Stimulated activated CD4-positive, alpha-beta T cell treated with anti-CD3 and anti-CD28 coated beads, Interleukin-1b, Interleukin-23, amount 100 ng/mL, for 4 hours (primary cell): ENCODE measurements at places on chromosomes 3 and 15.

DNA sequence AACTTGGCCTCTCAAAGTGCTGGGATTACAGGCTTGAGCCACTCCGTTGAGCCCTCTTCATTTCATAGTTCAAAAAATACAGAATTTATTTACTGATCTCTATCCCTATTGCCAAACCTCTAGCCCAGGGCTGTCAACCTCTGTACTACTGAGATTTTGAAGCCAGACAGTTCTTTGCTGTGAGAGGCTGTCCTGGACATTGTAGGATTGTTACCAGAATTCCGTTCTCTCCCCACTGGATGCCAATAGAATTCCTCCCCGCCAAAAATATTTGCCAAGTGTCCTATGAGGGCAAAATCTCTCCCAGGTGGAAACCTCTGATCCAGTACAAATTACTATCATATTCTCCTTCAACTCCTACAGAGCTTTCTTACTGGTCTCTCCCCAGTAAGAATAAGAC lies 29.6 kb upstream of the ADAMTS9 start:
- no peak for DNase-seq

GRCh38 chr3:72892081-72892775 lies 4.4 kb downstream of the GXYLT2 start:
- no peak for DNase-seq

DNA sequence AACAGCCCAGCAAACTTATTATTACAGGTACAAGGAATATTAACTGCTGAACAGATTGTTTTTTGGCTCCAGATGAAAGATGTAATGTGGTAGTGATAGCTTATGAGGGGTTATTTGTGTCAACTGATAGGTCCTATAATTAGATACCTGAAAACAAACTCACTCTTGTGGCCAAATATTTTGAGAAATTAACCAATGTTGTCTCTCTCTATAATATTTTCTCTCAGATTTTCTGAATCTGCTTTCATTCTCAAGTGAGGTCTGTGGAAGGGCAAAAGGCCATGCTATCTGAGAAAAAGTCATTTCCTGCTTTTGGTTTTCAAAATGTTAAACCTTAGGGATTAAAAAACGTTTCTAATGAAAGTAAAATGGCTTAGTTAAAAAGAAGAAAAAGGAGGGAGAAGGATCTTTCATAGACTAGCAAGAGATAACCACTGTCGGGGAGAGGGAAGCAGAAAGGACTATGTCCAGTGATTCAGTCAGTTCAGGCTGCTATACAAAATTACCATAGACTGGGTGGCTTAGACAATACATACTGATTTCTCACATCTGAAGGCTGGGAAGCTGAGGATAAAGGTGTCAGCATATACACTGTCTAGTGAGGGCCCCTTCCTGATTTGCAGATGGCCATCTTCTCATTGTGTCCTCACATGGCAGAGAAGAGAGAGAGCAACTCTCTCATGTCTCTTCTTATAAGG lies 277.5 kb upstream of the P2RY1 start:
- no peak for DNase-seq

DNA sequence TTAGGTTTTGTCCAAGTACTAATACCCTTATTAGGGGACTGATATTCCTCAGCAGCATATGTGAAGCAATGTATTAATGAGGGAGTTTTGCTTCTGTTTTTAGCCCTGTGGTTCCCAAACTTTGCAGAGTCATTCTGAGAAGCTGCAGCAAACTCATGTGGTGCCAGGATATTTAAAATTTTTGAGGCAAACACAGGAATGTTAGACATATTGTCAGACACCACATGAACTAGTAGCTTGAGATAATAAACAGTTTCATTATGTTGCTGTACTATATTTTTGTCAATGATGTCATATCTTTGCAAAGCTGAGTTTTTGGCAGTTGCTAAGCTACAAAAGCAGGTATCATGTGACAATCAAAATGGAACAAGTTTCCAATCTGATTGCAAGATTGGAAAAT lies 36.6 kb downstream of the ATP6V1A start:
- DNase-seq, result no peak

GRCh38 chr3:58237941-58238681 lies 519 bp downstream of the ABHD6 start:
- peak; percentile 24 for DNase-seq

DNA sequence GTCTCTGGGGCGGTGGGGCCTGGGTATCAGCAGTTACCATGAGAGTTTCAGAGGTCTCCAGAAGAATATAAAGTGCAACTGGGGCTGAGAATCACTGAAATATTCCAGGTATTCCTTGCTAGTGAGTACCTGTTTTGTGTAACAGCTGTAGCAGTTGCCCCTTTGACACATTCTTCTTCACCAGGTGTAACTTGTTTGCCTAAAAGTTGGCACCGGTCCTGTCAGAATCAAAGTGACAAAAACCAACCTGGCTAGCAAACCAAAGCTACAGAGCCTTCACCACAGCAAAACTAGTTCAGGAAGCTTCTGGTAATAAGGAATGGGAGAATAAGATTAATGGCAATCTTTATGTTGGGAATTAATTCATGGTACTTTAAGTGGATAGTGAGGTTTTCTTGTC lies 296.0 kb downstream of the NAALADL2 start:
- DNase-seq, result no peak

DNA sequence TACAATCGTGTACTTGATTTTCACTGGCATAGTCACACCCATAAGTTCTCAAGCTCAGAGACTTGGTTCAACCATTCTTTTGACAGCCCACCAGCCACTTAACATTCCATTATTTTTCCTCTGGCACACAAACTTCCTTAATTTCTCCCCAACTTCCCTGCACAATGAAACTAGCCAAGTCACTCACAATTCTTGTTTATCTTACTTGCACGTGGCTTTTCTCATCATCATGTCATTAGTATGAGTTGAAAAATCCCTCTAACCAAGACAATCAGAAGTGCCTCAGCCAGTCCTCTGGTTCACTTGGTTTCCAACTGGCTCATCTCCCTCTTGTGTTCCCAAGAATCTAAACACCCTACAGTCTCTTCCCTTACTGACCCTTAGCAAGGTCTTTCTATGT lies 110.5 kb upstream of the PTPRG start:
- no peak for DNase-seq

DNA sequence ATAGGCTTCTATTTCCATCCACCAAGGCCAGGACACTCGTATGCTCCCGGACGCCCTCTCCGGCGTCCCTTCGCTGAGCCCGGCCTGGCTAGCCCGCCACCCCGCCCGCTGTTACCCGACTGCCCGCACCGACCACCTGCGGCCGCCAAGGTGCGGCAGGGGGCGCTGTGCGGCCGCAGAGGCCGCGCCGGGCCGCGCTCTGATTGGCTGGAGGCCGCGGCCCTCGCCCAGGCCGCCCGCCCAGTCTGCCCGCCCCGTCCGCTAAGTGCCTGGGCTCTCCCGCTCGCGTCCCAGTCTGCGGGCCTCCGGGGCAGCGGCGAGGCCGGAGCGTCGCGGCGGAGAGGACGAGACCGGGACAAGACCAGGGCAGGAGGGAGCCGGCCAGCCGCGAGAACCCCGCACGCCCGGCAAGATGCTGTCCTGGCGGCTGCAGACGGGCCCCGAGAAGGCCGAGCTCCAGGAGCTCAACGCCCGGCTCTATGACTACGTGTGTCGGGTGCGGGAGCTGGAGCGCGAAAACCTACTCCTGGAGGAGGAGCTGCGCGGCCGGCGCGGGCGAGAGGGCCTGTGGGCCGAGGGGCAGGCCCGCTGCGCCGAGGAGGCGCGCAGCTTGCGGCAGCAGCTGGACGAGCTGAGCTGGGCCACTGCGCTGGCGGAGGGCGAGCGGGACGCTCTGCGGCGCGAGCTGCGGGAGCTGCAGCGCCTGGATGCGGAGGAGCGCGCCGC lies at the start of gene SYNM:
Gene SYNM, plus strand, starts transcription at position 293 of the 726 bp plus-strand sequence. Its CDS starts 120 bp downstream, at position 413.
- no peak for DNase-seq

DNA sequence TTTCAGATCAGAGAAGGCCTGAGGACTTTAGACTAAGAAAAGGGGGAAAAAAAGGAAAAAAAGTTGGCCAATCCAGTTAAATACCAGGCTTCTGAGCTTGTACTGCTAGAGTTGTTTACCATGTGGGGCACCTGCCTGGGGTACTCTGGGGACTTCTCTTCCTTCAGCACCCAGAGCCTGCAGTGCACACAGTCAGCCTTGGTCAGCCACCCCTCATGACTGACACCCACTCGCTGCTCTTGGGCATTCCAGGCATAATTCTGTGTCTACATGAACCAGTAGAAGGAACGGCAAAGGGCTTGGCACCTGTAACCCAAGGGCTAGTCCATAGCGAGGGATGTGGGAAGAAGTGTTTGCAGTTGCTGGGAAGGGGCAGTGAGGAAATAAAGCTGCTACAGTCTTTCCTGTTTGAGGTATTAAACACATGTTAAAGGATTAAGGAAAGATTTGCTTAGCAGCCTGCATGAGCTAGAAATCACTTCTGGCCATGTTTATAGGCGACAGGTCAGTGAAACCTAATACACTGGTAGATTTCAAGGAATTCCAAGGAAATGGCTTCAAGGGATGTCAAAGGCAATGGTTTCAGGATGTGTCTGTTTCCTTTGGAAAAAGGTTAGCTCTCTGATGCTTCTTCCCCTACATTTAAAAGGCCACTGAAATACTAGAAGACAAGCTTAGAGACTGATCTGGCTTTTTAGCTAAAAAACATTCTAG lies 232.5 kb downstream of the CHST2 start:
- no peak for DNase-seq

- DNase-seq, result no peak
Measured at GRCh38 chr15:25250011-25250596, 188.7 kb downstream of the UBE3A start.

GRCh38 chr3:35664460-35664919 lies 25.2 kb downstream of the ARPP21 start:
- DNase-seq, result no peak
